H9 (cell line): ENCODE measurements at places on chromosomes 1 and 21.

DNA sequence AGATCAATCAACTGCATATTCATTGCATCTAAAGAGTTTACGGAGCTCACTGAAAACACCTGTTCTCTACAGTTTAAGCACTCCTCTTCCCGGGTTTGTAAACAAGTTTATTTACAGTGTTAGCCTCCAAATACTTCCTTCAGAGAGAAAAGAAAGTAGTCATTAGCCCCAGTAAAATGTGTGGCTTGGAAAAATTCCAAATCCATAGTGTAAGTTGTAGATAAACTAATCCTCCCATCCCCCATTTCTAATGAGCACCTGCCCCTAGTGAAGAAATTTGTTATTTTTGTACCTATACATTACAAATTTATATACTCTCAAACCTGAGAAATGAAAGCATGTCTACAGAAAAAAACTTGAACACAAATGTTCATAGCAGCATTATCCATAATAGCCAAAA is 21.9 kb downstream of the PUM1 start:
- no peak overlapping the region for H3K27ac ChIP-seq
- no peaks in the 10 kb centered on the region for H3K27me3 ChIP-seq
- peaks cover 12% of the 10 kb centered on the region for H3K36me3 ChIP-seq
- H3K4me1 ChIP-seq: no peaks in the 10 kb centered on the region; the same call in 1 of the 2 replicates
- DNase-seq: no peak

- H3K4me1 ChIP-seq: peaks cover 8% of the 10 kb centered on the region; the same call in 1 of the 2 replicates
- H3K27me3 ChIP-seq: no peaks in the 10 kb centered on the region
- DNase-seq: no peak
Measured at GRCh38 chr1:100300691-100301090, 34.7 kb downstream of the RTCA start.

DNA sequence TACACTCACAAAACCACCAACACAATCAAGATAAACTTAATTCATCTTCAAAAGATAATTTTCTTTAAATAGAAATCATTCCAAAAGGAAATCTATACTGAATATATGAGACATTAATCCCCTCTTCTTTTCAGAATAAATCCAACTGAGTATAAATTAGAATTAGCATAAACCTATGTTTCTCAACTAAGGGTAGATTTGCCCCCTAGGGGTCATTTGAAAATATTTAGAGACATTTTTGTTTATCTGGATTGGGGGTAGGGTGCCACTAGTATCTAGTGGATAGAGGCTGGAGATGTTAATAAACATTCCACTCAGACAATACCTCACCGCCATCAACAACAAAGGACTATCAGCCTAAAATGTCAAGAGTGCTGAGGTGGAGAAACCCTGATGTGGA is 6.5 kb upstream of the TNFSF4 start:
- no peak overlapping the region for H3K27ac ChIP-seq
- H3K36me3 ChIP-seq: no peaks in the 10 kb centered on the region
- no peak for DNase-seq
- H3K4me3 ChIP-seq: no peak overlapping the region
- no peaks in the 10 kb centered on the region for H3K4me1 ChIP-seq
- H3K27me3 ChIP-seq: peaks cover 14% of the 10 kb centered on the region; the same call in 1 of the 2 replicates

DNA sequence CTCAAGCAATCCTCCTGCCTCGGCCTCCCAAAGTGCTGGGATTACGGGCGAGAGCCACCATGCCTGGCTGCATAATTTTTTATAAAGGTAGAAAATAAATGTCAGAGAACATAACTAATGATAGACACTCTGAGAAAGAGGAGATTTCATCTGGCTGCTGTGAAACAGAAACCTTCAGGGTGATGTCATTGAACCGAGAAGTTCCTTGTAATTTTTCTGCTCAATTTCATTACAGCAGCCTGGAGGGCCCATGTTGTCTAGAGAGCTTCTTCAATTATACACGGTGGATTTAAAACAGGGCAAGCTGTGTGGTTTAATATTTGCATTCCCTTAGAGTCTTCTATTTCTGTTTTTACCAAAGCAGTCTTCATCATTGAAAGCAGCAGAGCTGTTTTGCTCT is 64.3 kb upstream of the MORC3 start:
- H3K4me1 ChIP-seq: no peaks in the 10 kb centered on the region; the same call in 1 of the 2 replicates
- H3K4me3 ChIP-seq: no peak overlapping the region
- no peaks in the 10 kb centered on the region for H3K36me3 ChIP-seq
- no peak overlapping the region for H3K27ac ChIP-seq
- H3K27me3 ChIP-seq: no peaks in the 10 kb centered on the region

GRCh38 chr1:56827711-56828110 is 8.5 kb upstream of the FYB2 start:
- no peaks in the 10 kb centered on the region for H3K27me3 ChIP-seq
- H3K4me3 ChIP-seq: no peak overlapping the region
- no peaks in the 10 kb centered on the region for H3K4me1 ChIP-seq
- no peak overlapping the region for H3K27ac ChIP-seq
- H3K36me3 ChIP-seq: no peaks in the 10 kb centered on the region
- no peak for DNase-seq

GRCh38 chr1:84719543-84720217 is 29.4 kb upstream of the SSX2IP start:
- H3K4me3 ChIP-seq: no peak overlapping the region
- H3K36me3 ChIP-seq: no peaks in the 10 kb centered on the region

DNA sequence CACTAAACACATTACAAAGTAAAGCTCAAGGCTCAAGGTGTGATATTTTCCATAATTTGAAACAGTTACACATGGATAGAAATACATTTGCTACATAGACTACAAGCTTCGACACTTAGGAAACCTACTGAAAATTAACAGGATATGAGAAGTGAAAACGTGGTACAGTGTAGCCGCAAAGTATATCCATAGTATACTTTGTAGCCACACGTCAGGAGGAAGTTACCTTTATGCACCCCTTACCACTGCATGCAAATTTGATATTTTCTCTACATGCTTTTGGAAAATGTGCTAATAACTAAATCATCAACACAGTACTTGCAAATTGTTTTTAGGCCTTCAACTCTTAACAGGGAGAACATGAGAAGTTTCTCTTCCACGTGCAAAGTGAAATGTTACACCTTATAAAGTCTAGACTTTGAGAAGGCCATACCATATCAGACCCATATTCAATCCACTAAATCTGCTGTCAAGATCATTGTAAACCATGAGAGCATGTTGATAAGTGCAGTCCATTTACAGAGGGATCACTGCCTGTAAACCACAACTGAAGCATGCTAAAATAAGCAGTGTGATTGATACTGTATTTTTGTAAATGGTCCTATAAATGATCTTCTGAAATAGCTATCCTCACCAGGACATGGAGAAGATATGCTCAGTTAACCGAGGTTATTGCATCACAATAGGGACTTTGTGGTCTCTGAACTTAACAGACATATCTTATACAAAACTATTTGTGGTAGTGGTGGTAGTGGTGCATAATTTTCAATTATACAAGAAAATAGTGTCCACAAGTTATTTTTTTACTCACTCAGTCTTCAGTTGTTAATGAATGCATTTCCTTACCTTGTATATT is 64.7 kb downstream of the VAV3 start:
- no peak overlapping the region for H3K27ac ChIP-seq
- H3K27me3 ChIP-seq: no peaks in the 10 kb centered on the region
- H3K36me3 ChIP-seq: no peaks in the 10 kb centered on the region
- no peak overlapping the region for H3K4me3 ChIP-seq
- no peak for DNase-seq
- peaks cover 2% of the 10 kb centered on the region; the same call in 1 of the 2 replicates for H3K4me1 ChIP-seq

- H3K4me1 ChIP-seq: no peaks in the 10 kb centered on the region
- no peaks in the 10 kb centered on the region for H3K36me3 ChIP-seq
- no peak for DNase-seq
Measured at GRCh38 chr1:99816656-99817055, 33.5 kb upstream of the AGL start.

DNA sequence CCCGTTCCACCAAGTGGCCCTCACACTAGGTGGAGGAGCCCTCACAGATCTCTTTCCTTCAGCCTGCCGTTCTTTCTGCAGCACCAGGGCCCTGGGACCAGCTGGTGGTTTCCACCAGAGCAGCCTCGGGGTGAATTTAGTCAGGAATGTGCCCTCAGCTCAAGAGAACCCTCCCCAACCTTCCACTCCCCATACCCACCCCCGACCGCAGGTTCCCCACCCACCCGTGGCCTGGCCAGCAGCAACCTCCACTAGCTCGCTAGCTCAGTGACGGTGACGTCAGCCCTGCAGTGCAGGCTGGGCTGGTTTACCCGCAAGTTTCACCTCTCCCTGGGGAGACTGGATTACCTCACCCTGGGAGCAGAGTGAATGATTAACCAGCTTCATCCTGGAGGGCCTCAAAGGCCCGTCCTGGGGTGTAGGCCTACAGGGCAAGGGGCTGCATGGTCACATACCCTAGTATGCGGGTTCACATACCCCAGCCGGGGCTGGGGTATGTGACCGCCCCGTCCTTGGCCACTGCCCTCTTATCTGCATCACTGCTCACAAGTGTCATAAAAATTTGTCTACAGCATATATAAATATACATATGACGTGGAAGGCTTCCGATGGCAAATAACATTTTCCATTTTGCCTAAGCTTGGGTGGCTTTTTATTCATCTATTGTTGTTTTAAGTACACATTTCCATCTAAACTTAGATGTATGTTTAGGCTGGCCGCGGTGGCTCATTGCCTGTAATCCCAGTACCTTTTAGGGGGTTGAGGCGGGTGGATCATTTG is 24.5 kb downstream of the ELF3 start:
- H3K4me3 ChIP-seq: no peak overlapping the region
- no peak overlapping the region for H3K27ac ChIP-seq
- H3K36me3 ChIP-seq: no peaks in the 10 kb centered on the region
- no peak for DNase-seq
- no peaks in the 10 kb centered on the region; the same call in none of the 2 replicates for H3K4me1 ChIP-seq

DNA sequence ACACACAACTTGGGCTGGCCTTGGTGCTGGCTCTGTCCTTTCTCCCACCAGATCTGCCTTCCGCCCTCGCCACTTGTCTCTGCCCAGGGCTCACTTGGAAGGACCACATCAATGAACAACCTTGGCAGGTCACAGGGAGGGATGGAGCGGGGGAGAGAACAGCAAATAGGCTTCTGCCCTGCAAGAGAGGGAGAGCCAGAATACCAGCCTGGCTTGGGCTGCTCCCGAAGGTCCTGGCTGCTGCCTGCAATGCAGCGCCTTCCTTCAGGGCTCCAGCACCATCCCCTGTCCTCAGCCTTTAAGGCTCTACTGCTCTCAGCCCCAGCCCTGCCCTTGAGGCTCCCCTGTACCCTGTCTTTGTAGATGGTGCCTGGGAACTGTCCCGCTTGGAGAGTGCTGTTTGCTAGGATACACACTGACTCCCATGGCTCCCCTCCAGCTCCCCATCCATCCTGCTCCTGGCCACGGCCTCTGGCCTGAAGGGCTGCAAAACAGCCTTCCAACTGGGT is 43.8 kb downstream of the HIVEP3 start:
- peaks cover 22% of the 10 kb centered on the region for H3K4me1 ChIP-seq
- no peak overlapping the region for H3K27ac ChIP-seq
- DNase-seq: peak; percentile 37
- H3K36me3 ChIP-seq: no peaks in the 10 kb centered on the region

- H3K36me3 ChIP-seq: no peaks in the 10 kb centered on the region; the same call in 1 of the 3 replicates
- H3K27ac ChIP-seq: no peak overlapping the region
- H3K4me1 ChIP-seq: peaks cover 2% of the 10 kb centered on the region; the same call in 1 of the 2 replicates
- DNase-seq: no peak
- H3K27me3 ChIP-seq: no peaks in the 10 kb centered on the region
Measured at GRCh38 chr21:22278366-22278765, 1280.2 kb downstream of the NCAM2 start.

DNA sequence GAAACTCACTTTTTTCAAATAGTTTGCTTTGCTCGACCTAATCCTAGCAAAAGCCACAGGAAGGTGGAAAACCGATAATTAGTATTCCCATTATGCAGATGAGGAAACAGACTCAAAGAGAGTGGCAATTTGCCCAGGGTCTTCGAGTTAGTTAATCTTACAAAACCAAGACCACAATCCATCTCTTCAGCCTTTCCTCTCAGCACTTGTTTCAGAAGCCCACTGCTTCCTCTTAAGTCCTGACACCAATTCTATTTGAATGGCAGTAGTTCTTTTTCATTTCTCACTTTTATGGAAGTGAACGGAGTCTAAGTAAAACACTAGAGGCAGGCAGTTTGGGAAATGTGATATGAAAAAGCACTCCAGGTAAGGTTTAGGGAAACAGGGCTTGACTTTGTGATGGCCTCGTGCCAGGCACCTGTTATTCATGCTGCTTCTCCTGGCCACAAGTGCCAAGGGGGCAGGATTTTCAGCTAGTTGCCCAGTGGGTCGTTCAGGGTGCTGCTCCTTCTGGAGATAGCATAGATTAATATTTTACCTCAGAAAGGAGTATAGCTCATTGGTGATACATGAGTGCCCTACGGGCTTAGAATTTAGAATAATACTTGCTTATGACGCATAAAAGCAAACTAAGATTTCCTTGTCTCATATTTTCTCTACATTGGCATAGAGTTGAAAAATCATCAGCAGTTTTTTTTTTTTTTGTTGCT is 76.6 kb upstream of the NRIP1 start:
- no peaks in the 10 kb centered on the region for H3K4me1 ChIP-seq
- H3K36me3 ChIP-seq: no peaks in the 10 kb centered on the region
- H3K27ac ChIP-seq: no peak overlapping the region
- DNase-seq: no peak

DNA sequence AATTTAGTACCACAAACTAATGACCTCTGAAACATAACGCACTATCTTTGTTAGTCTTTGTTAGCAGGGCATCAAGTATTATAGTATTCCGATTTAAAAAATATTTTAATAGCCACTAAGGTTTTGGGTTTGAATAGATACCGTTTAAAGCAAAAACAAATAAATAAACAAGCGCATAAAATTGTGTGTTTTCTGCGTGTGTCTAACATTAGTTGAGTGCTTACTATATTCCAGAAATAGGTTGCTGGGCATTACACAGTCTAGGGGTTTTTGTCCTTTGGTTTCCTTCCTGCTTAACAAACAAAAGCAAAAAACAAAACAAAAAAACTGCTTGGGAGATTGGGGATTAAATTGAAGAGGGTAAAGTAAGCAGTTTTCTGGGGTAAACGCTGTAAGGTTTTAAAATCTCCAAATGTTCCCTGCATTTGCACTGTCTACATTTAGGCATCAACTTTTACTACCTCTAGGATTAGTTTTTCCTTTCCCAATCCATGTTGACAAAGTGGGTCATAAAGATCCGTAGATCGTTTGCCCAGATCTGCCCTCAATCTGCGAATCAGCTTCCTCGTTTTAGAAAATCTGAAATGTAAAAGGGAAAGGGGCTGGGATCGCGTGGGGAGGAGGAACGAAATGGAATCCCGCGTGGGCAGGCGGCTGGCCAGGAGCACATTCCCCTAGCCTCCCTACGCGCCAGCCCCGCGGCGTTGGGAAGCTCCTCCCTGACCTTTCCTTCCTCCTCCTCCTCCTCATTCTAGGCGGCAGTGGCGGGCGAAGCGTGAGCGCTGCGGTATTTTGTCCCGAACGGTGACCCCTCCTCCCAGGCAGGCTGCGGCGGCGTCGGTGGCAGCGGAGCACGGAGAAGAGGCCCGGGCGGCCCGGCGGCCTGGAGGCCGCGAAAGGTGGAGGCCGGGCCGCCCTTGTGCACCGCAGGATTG is at the start of gene KCTD3:
Gene KCTD3, plus strand, starts transcription at position 749 of the 935 bp plus-strand sequence. CDS start 382 bp downstream, outside the sequence.
- peak within 1 kb of the TSS; percentile 97 for H3K4me3 ChIP-seq
- H3K36me3 ChIP-seq: no peaks in the 10 kb centered on the region
- no peaks in the 10 kb centered on the region for H3K27me3 ChIP-seq
- no peaks in the 10 kb centered on the region for H3K4me1 ChIP-seq
- H3K27ac ChIP-seq: peak within 1 kb of the TSS; percentile 86
